GM03348 (cell line): ENCODE measurements at places on chromosomes 4 and X.

GRCh38 chrX:99051639-99052038 is 1358.4 kb downstream of the PCDH19 start:
- no peak for DNase-seq

DNA sequence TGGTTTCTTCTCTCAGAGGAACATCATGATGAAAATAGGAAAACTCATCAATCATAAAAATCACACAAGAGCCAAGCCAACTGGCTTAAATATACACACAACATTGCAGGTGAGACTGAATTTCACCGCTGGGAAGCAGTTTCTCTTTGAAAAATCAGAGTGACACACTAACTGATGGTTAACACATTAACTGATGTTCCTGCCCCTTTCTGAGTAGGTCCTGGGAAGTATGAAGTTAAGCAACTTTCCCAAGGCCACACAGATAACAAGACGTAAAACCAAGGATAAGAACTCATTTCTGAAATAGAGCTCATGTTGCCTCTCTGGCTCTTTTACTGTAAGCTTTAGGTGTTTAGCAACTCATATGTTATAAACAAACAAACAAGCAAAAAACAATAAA is 813.7 kb upstream of the HS3ST1 start:
- no peak for DNase-seq

DNA sequence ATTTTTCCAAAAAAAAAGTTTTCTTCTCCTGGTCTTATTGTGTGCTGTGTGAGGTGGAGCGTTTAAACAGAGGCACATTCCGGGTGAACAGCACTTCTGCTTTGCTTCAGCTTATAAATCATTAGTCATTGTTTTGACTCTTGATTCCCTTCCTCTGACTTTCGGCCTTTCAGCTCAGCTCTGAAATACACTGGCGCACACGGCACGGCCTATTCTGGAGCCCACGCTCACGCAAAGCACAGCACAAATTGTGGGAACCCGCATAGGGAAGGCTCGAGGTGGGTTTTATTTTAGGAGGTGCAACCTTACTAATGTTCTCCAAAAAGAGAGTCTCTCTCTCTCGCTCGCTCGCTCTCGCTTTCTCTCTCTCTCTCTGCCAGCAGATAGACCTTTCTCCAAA is 4.0 kb downstream of the POU3F4 start:
- DNase-seq, result no peak

- DNase-seq, result no peak
These were observed 8.0 kb downstream of the RPL34 start for GRCh38 chr4:108628411-108628810.

DNA sequence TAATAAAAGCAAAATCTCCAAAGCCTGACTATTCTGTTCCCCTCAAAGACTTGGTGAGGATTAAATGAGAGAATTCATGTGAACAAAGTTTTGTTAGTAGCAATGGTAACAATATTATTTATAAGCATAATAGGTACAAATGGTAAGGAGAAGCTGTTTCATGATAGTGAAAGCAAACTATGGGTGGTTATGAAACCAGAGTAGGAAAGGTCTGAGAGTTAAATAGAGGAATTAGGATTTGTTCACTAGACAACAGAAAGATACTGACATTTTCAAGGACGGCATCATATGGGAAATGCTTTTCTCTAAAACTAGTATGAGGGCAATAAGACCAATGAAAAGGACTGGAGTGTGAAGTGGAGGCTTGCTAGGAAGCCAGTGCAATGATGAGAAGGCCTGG is 128.6 kb upstream of the FTHL17 start:
- no peak for DNase-seq

DNA sequence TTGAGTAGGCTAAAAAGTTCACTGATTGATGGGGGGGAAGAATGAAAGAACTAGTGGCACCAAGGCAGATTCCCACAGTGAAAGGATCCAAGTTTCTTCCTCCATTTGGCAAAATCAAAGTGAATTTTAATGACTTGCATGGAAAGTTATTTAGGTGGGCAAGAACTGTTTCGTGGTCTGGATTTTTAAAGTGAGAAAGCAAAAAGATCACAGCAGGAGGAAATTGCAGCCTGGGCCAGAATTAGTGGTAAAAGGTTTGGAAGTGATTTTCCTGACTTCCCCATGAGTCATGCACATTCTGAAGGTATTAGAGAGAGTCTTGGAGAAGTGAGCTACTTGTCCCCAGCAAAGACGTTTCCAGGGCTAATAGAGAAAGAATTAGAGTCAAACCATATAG is 207.8 kb downstream of the ANTXR2 start:
- DNase-seq, result peak; percentile 13

GRCh38 chr4:3059943-3060342 is 14.4 kb downstream of the HTT-AS start:
- no peak for DNase-seq

- no peak for DNase-seq
These were observed 446.8 kb downstream of the ANKRD50 start for GRCh38 chr4:124265701-124266100.

GRCh38 chr4:179586460-179586859 is 2144.2 kb upstream of the AGA start:
- no peak for DNase-seq

DNA sequence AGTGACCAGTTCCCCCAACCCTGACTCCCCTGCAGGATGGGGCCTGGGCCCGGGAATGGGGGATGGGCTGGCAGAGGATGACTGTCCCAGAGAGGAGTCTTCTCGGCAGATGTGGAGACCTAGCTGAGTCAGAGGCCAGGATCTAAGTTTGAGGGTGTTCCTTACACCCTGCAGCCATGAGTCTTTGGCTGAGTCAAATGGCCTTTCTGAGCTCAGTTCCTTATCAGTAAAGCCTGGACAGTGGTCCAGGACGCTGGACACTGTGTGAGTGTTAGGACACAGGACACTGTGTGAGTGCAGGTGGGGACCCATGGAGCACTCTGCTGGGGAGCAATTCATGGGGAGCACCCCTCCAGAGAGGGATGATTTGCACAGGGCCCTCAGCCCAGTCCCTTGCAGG is 5.0 kb downstream of the IL9R start:
- DNase-seq, result peak; percentile 19

- DNase-seq, result no peak
These were observed 270.3 kb upstream of the HS3ST1 start for GRCh38 chr4:11698846-11699590.

DNA sequence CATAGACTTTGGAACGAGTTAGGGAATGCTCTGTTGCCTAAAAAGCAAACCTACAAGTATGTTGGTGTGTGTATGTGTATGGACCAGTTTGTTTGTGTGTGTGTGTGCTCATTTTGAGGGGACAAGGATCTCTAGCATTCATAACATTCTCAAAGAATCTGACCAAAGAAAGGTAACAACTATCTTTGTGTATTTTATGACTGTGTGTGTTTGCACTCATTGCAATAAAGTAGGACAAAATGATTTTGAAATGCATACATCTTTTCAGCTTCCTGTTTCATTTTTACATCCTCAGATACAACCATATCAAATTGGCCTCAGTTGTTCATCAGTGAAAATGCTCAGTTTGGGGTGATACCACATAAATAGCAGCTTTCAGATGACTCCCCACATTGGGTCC is 8.3 kb upstream of the XK start:
- DNase-seq, result no peak

DNA sequence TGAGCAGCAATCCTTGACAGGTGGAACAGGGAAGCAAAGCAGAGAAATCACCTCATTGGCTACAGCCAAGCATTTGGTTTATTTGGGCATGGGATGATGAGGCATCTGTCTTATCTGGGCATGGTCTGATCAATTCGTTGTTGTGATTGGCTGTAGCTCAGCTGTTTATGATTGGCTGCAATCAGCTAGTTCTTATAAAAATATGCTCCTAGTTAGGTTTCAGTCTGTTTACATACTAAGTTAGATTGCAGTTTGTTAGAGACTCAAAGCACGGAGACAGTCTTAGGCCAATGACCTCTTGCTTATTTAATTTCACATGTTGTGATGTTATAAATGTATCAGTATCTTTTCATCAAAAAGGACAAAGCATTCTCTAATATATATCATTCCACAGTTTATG is 312.0 kb downstream of the PDGFC start:
- DNase-seq, result no peak

DNA sequence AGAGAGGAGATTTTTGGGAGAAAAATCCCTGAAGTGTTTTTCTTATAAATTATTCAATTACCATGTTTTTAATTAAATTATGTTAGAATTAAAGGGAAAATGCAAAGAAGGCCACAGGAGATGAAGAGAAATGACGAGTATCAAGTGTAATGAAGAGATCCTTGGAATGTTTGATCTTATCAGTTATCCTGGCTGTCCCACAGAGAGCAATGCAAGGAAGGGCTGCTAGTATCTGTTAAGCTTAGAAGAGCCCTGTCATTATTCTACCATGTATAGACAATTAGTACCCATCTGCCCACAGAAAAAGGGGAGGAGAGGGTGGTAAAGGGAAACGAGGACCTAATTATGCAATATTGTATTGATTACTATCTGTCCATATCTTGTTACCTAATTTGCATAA is 257.1 kb downstream of the BANK1 start:
- no peak for DNase-seq

- DNase-seq, result no peak
These were observed 40.9 kb downstream of the PDS5A start for GRCh38 chr4:39936565-39937418.

DNA sequence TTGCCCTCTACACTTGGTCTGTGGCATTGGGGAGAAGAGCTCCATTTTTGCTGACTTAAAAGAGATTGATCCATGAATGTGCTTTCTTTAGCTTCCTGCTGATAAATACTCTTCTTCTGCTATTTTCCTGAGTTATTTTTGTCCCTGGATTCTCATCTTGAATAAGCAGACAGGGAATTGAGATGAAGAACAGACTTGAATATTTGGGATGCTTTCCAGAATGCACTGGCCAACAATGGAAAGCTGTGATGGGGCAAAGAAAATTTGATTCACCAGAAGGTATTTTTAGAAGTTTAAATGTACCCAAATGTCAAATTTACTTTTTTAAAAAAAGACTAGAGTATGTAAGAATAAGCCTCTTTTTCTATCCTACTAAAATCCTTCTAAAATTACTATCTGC is 309.9 kb upstream of the PPP1R2C start:
- DNase-seq, result no peak
